Panc1 (cell line): ENCODE measurements at places on chromosomes 3 and 15. TPM values are rescaled to one million over a fixed set of nuclear protein-coding genes. Genes with fewer than 3 reads are reported as not detected.

STRC gene
- not detected for total RNA-seq

CKMT1A gene
- 4.6 TPM for total RNA-seq

NRROS gene
- 8.8 TPM for total RNA-seq

MESP2 gene
- total RNA-seq = 1.1 TPM

CAMK2N2 gene
- total RNA-seq = 5.7 TPM

GPR62 gene
- total RNA-seq = not detected

SLC28A2 gene
- 0.23 TPM for total RNA-seq

HDDC3 gene
- 5.3 TPM for total RNA-seq

SPRED1 gene
- total RNA-seq = 29.6 TPM

HHATL gene
- not detected for total RNA-seq

ZPLD1 gene
- total RNA-seq = not detected

WDR93 gene
- 0.18 TPM for total RNA-seq

- DNase-seq = no peak
These were observed 297.4 kb downstream of the PLCL2 start for GRCh38 chr3:17182166-17182565.

GRCh38 chr3:73451301-73451944 is 173.3 kb downstream of the PDZRN3 start:
- no peak for DNase-seq

- DNase-seq = no peak
These were observed 139.0 kb downstream of the PGPEP1L start for GRCh38 chr15:98868564-98868963.

- DNase-seq = no peak
These were observed 5.2 kb downstream of the GNAI2 start for GRCh38 chr3:50241163-50241562.

- no peak for DNase-seq
These were observed 104.5 kb downstream of the MESD start for GRCh38 chr15:80885016-80885579.

GRCh38 chr3:70225146-70225545 is 87.3 kb downstream of the MDFIC2 start:
- DNase-seq = no peak

GRCh38 chr15:64895285-64896065 is 16.2 kb upstream of the ANKDD1A start:
- DNase-seq = no peak

DNA sequence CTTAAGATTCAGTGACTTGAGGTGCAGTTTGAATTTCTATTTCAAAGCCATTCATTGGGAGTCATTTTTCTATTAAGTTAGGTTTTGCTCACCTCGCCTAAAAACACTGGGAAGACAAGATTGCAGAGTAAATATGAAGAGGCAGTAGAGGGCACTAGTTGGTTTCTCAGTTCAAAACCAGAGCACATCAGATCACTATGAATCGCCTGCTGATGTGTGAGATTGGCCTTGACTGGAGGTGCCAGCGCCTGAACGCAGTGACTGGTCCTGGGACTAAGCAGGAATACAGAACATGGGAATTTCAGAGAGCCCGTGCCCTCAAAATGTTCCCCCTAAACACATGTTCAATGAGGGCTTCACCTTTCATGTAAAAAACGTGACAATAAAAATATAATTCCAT is 229.0 kb downstream of the ITPR1 start:
- DNase-seq = no peak

- DNase-seq = no peak
These were observed 572.2 kb downstream of the GRM7 start for GRCh38 chr3:7433073-7433472.

DNA sequence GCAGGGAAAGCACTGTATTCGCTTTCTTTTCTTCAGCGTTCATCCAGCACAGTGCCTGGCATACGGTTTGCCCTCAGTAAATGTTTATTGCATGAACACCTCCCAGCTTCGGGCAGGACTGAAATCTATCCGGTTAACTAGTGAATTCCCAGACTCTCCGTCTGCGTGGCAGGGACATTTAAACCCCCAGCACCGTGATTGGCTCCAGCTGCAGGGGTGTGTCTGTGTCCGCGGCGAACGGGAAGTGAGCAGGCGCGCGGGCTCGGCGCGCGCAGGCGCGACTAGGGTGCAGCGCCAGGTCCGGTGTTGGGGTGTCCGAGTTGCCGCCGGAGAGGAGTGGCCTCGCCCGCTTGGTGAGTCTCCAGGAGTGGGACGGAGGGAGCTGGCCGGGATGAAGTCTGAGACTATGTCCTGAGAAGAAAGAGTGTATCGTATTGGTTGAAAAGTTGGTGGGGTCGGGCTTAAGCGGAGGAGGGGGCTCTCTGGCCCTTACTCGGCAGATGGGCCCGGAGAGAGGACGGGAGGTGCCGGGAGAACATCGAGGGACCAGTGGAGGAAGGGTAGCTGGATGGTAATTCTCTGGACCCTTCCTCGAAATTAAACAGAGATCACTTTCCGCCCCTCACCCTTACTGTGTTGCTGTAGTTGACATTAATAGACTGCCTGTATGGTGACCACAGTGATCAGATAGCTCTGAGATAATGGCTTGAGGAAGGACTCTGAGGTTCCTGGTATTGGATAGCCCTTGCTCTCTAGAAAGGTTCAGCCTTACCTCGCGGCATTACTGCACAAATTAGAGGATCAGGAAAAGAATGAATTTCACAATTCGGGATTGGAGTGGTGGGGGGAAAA is at the start of gene SNAP23:
SNAP23 (plus strand) TSS at position 274 of the 852 bp plus-strand sequence. CDS start 16,213 bp downstream, outside the sequence.
- DNase-seq = peak; percentile 66

GRCh38 chr15:75750261-75751050 is 37.8 kb upstream of the CSPG4 start:
- DNase-seq = no peak

GRCh38 chr15:77619883-77620282 is 12.8 kb downstream of the LINGO1 start:
- DNase-seq = no peak

- no peak for DNase-seq
These were observed 177.6 kb downstream of the STAC start for GRCh38 chr3:36557708-36558421.

DNA sequence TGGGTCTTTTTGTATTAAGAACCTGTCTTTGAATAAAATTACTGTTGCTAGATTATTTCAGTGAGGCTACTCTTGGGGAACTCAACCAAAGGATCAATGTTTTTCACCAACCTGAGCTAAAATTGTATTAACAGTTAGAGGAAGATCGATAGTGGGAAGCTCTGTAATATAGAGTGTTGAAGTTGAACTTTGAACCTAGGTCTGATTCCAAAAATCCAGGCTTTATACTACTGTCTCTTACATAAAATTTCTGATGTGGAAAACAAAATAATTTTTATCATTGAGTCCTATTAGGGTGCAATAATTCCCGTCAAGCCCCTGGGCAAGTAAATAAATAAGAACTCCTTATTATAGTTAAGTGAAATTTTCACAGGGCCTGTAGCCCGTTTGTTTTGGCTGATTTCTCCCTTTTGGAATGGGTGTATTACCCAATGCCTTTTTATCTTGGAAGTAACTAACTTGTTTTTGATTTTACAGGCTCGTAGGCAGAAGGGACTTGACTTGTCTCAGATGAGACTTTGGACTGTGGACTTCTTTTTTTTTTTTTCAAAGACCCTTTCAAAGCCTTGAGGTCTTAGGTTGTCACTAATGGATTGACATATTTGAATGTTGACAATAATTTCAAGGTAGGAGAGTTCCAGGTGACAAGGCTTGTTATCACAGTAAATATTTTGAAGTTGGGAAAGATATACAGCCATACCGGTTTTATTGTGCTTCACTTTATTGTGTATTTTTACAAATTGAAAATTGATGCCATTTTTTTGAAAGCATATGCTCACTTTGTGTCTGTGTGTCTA is 276.1 kb downstream of the NFKBIZ start:
- DNase-seq = no peak

GRCh38 chr15:96093063-96093462 is 237.4 kb upstream of the NR2F2 start:
- DNase-seq = no peak

DNA sequence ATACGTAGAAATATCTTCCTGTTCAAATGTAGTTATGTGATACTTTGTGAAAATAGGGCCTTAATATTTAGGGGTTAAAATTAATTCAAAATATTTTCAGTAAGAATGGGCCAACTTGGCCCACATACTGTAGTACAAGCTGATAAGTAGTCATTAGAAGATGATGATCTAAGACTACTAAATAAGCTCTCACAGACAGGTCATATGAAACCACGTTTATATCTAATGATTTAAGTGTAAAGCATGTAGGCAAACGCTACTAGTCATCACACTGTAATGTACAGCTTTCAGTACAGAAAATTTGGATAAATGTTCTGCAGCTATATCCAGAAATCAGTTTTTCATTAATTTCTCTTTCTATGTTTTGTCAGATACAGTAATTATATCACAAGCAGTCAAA is 228.6 kb downstream of the UBE2E2 start:
- DNase-seq = no peak

DNA sequence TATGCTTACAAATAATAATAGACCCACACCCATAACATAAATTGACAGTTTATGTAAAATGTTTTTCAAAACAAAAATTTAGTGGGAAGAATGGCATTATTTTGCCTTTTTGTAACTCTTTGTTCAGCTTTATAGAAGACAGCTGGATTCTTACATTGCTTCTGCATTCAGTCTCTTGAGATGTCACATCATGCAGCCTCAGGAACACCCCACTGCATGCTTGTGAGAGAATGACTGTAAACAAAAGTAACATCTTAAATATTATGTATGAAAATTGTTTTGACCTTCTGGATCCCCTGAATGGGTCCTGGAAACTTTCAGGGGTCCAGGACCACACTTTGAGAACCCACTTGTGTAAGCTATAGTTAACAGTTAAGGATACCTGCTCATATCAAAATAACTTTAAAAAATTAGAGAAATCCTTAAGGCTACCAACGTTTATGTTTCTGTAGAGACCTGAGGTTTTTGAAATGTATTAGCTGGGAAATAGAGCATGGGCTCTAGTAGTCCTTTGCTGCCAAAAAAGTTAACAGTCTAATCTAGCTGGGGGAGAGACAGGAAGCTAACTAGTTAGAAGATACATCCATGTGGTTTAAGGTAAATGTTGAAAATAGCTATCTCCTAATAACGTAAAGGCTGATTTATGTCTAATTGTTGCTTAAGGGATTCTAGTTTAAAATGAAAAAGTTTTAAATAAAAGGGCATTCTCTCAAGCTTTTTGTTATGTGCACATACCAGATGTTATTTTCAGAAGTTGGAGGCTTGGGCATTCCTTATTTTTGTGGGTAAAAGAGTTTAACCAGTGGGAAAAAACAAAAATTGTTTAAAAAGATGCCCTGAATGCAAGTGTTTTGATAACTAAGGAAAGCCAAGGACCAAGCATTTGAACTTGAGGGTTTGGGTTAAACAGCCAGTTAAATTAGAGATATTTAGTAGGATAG is 3.8 kb downstream of the USP3 start:
- DNase-seq = no peak

- DNase-seq = no peak
These were observed 582.5 kb downstream of the PLOD2 start for GRCh38 chr3:145578471-145578870.
